Activated CD4-positive, alpha-beta memory T cell treated with anti-CD3 and anti-CD28 coated beads for 36 hours (primary cell): ENCODE measurements at places on chromosomes 5 and 9.

- peak; percentile 57 for DNase-seq
Observed at GRCh38 chr5:168947212-168947868, 353.6 kb downstream of the SLIT3 start.

GRCh38 chr5:122200450-122200849 is 71.1 kb downstream of the ZNF474 start:
- DNase-seq = no peak

DNA sequence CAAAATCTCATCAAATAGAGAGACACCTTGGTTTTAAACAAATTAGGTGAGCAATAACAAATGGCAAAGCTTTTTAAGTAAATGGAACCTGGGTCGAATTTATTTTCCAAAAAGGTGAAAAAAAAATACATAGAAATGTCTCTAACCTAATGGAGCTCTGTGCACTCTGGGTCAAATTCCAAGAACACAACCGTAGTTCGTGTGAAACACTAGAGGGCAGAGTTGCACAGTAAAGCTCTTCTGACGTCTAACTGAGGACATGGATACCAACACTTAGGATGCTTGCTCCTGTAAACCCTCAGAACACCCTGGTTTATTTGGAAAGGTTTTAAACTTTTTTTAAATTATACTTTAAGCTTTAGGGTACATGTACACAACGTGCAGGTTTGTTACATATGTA is 18.9 kb downstream of the MARCHF11 start:
- DNase-seq = peak; percentile 17

DNA sequence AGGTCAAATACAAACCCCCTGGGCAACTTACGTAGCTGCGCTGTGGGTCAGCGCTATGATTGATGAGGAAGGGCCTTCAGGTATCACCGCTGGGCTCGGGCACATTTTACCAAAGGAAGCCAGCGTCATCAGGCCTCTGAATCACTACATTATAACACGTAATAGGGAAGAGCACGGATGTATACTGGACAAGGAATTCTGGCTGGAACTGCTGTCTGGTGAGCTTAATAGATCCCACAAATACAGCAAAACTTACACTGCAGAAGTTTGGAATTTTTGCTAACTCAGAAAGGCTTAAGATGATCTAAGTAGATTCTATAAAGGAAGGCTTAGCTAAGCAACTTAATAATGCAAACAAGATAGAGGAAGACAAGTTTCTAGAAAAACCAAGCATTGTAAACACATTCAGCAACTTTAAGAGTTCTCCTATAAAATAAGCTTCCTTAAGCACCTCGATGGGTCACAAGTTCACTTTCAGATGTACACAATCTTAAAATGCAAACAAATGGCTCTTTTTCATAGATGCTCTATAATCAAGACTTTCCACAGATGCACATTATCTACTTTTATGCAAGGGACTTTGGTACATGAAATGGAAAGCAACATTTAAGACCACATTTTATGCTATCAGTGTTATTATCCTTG is 360.1 kb upstream of the PANK3 start:
- DNase-seq = no peak

- DNase-seq = no peak
Observed at GRCh38 chr5:72170101-72170500, 62.8 kb downstream of the MAP1B start.

GRCh38 chr9:1086517-1086916 is 36.4 kb downstream of the DMRT2 start:
- no peak for DNase-seq
